ENCODE measurements at places on chromosomes 13 and 19.

GRCh38 chr19:29761575-29762232, 46.6 kb upstream of the C19orf12 start:
- no peak for DNase-seq

- no peak for DNase-seq
Observed at GRCh38 chr19:45913874-45914830, at the start of gene NANOS2. NANOS2 (minus strand) TSS chr19:45914778; CDS start chr19:45914693, 85 bp downstream.

GRCh38 chr19:56476093-56476492, 1.1 kb downstream of the ZNF667 start:
- no peak for DNase-seq

GRCh38 chr19:16334411-16334810, 9.8 kb downstream of the KLF2 start:
- DNase-seq = no peak

DNA sequence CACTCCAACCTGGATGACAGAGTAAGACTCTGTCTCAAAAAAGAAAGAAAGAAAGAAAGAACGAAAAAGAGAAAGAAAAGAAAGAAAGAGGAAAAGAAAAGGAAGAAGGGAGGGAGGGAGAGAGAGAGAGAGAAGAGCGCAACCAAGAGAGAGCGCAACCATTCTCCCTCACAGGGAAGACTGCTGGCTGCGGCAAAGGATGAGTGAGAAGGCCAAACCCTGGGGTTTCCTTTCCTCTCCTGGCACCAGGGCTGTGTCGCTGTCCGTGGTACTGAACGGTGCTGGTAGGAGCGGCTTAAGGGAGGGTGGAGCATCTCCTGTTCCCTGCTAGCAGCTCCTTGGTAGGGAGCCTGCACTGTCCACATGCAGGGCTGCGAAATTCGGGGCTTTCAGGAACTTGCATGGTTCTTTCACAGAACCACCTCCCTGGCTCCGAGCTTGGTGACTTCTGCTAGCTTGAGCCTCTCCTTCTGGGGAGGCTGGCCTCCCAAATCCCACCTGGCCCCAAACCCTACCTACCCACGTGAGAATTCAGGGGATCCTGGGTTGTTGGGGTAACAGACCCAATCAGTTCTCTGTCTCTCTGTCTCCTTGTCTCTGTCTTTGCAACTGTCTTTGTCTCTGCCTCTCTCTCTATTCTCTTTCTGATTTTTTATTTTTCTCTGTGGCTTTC, 51.1 kb upstream of the ZNRF4 start:
- peak; percentile 55 for DNase-seq

DNA sequence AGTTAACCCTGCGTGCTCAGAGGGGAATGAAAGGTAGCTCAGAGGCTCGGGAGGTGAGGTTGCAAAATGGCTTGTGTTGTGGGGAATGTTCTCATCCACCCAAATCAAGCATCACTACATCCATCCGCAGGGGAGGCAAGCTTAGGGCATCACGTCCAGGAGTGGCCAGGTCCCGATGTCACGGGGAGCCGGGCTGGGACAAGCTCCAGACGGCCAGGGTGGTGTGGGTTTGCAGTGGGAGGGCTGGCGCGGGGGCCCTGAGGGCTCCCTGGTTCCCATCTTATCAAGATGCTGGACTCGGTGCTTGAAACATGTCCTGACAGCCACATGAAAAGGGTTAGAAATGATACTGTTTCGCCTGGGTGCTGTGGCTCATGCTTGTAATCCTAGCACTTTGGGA, 25.8 kb downstream of the EPN1 start:
- no peak for DNase-seq

- DNase-seq = no peak
Observed at GRCh38 chr19:18659281-18660050, 22.6 kb downstream of the KLHL26 start.

DNA sequence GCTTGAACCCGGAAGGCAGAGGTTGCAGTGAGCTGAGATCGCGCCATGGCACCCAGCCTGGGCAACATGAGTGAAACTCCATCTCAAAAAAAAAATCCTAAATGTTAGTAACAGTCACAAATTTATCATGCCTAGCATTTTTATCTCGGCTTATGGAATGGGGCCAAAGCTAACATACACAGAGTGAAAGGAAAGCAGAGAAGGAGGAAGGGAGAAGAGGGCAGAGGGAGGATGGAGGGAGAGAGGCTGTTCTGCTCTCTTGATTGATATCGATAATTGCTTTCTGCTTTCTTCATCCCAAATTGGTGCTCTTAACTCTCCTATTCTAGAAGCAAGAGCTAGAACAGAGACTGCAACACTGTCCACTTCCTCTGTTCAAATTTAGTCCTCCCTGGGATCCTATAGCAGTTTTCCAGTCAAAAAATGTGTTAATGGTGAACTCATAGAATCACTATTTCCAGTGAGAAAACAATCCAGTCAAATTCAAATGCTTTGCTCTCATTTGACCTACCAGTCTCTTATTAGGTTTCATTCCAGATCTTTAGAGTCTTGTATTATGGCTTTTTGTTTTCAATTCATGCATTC, 15.8 kb upstream of the TUBGCP3 start:
- no peak for DNase-seq

DNA sequence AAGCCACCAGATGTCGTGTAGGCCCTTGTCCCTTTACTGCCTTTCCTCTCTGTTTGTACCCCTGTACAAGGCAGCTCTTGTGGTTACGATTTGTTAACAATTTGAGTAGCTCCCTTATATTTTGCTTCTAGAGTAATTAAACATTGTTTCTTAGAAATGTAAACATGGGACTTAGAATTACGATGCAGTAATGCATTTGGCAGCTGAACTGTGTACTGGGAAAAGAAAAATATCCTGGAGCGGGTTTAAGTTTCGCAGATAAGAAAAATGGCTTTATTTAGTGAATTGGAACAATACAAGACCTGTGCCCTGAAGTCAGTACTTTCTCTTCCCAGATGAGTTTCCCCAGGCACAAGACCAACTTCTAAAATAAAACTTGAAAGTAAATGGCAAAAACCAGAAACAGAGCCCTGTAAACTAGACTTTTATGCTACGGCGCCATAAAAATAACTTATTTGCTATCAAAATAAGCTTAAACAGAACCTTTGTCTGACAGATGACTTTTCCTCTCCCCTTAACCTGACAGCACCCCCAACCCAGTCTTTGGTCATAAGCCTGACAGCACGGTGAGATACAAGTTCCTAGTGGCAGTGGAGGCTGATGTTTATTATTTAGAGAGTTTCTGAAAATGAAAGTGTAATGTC, 63.0 kb downstream of the LRCH1 start:
- DNase-seq = no peak
